ENCODE measurements at places on chromosomes 11 and 22.

DNA sequence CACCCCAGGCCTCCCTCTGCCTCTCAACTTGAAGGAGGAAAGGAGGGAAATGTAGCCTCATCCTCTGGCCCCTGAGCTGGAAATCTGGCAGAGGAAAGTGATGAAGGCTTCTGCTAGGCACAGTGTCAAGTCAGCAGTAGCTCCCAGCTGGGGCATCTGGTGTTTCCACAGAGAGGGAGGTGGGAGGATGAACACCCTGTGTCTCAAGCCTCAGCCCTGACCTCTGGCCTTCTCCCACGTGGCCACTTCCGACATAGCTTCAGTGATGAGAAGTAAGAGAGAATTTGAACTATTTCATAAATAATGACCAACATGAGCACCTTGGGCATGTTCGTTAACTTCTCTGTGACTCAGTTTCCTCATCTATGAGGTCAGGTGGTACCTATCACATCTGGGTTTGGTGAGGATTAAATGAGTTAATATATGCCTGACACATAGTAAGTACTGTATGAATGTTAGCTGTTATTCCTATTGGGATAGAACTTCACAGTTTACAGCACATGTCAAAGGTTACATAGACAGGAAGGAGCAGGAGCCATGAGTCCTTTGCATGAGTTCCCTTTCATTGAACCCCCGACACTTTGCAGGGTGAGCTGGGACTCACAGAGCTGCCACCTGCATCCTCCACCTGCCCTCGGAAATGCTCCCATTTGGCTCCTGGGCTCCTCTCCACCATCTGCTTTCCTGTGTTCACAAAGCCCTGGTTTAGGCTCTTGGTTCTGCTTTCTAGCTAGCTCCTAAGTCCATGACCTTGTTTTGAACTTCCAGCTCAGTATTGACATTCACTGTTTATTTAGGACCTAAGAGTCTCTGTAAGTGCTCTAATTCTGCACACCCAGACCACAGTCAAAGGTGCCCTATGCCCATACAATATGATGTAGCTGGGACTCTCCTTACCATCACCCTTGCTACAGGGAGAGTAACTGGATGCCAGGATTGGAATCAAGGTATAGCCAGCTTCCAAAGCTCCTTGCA lies 61.7 kb downstream of the CSNK2A3 start:
- no peak for DNase-seq

DNA sequence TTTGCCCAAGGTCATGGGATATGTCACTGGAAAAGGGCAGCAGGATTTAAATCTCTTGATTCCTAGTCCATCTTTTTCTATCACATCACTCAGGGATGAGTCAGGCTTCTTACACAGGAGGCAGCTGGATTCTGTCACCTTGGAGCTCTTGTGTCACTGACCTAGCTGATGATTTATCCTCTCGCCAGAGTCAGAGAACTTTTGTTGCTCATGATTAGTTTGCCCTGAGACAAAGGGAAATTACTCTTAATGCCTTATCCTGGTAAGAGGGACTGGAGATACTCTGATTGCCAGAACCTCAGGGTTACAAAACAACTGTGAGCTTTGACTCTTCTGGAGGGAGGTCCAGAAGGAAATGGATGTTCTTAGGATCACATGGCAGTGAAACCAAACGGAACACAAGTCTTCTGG lies 10.1 kb downstream of the COA4 start:
- peak; percentile 75 for DNase-seq

GRCh38 chr11:31487848-31488247 lies 21.6 kb downstream of the IMMP1L start:
- peak; percentile 52 for DNase-seq

GRCh38 chr11:93324500-93324899 lies 6.0 kb upstream of the DEUP1 start:
- DNase-seq: no peak

DNA sequence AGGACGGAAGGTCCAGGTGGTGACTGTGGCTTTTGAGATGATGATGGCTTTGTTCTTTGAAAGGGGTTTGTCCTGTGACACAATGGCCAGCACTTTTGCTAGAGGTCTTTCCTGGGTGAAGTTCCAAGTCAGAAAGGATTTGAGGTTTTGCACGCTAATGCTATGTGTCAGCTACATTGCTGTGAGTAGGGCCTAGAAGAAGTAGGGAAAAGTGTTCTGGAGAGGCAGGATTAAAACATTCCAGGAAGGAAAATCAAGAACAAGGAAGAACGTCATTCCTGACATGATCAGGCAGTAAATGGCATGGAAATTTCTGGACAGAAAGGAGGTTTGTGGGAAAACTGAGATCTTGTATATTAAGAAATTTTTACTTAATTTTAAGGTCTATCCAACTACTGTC lies 290.7 kb downstream of the NTM start:
- DNase-seq: no peak

GRCh38 chr11:19279451-19279850 lies 38.7 kb upstream of the E2F8 start:
- DNase-seq: no peak

GRCh38 chr11:70819022-70819421 lies 420.7 kb downstream of the CTTN start:
- DNase-seq: no peak

DNA sequence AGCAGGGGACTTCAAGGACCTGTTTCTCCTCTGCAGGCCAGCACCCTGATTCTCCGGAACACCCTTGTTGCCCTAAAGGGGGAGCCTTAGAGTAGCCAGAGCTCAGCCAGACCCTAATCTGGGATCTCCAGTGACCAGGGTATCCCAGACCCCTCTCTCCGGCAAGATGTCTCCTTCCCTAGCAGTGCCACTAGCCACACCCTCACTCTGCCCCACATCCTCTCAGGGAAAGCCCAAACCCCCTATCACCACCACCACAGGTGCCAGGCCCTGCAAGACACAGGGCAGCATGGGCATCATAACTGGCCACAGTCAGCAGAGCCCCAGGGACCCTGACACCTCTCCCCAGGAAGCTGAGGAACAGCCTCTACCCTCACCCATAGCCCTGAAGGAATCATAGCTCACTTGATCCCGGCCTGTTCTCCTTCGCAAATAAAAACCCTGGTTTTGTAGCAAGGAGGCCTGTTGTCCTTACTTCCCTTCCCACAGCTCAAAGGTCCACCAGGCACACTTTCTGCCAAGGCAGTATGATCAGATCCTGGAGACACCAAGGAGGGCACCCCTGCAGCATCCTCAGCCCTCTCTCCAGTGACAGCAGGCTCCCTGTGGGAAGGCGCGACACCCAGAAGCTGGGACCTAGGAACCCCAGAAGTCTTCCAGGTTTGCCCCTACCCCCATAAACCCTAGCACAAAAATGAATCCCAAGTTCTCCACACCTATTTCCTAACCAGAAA lies 4.6 kb downstream of the CFL1 start:
- no peak for DNase-seq

- peak; percentile 85 for DNase-seq
These were observed 14.3 kb downstream of the BLID start for GRCh38 chr11:122101625-122102291.

DNA sequence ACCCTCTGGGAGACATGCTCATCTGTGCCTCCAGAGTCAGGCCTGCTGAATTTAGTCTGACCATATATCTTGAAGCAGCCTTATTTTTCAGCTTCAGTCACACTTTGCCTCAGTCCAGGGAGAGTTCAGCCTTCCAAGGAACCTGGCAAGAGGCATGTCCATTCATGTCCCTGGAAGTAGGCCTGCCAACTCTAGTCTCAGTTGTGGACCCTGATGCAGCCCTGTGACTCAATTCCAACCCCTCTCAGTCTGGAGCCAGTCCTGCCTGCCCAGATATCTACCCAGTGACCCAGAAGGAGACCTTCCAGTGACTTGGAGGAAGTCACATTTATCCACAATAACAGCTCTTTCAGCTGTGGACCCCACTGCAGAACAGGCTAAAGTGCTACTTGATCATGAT lies 566.6 kb downstream of the TMEM135 start:
- DNase-seq: peak; percentile 49

- no peak for DNase-seq
These were observed 1034.3 kb downstream of the LRRC4C start for GRCh38 chr11:40425168-40425567.

DNA sequence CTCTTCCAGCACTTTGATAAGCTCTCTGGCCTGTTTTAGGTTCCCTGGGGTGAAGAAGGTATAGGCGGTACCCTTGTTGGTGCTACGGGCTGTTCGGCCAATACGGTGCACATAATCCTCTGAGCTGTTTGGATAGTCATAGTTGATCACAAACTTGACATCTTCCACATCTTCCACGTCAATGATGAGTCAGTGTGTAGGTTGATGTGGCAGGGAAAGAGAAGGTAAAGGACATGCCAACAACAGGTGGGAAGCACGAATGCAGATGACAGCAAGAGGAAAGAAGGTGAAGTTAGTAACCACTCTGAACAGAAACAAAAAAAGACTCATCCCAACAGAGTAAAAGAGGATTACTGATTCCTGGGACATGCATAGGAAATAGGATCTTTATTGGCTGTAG lies 18.2 kb downstream of the DDX17 start:
- no peak for DNase-seq

DNA sequence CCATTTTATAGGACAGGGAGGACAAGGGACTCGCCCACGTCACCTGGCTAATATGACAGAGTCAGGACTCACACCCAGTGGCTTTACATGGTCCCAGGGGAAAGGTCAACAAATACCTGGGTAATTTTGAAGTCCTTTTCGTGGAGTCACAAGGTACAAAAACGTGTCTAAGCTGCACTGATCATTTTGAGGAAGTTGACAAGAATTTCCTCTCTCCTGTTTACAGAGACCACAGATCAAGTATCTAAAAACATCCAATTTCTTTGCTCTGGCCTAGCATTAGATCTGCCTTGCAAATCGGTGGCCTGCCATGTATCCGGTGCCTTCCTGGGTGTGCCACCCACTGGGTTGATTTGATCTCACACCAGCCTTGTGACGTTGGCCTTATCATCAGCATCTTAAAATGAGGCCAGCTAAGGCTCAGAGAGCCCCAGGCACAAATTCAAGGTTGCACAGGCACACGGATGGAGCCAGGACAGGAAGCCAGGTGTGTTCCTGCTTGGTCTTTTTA lies 17.6 kb downstream of the GDPD5 start:
- no peak for DNase-seq

DNA sequence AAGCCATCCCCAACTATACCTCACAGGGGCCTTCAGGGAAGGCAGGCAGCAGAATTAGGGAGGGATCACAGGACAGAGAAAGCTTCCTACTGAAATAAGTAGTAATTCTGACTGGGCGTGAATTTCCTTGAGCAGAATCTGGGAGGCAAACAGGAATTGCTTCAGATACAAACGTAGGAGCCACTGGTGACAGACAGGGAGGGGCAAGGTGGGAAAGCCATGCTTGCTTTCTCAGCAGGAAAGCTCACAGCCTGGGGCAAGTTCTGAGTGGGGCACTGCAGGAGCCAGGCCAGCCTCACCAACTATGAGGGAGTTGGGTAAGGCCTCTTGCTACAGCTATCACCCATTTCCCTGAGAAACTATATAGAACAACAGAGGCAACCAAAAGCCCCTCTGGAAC lies 43.6 kb downstream of the ARHGAP32 start:
- DNase-seq: peak; percentile 84

- DNase-seq: peak; percentile 0
These were observed 863 bp downstream of the SIAE start for GRCh38 chr11:124672536-124673215.

- no peak for DNase-seq
These were observed 166.2 kb downstream of the LDLRAD3 start for GRCh38 chr11:36109850-36110606.

- DNase-seq: no peak
These were observed 16.0 kb downstream of the STK33 start for GRCh38 chr11:8577791-8578581.

DNA sequence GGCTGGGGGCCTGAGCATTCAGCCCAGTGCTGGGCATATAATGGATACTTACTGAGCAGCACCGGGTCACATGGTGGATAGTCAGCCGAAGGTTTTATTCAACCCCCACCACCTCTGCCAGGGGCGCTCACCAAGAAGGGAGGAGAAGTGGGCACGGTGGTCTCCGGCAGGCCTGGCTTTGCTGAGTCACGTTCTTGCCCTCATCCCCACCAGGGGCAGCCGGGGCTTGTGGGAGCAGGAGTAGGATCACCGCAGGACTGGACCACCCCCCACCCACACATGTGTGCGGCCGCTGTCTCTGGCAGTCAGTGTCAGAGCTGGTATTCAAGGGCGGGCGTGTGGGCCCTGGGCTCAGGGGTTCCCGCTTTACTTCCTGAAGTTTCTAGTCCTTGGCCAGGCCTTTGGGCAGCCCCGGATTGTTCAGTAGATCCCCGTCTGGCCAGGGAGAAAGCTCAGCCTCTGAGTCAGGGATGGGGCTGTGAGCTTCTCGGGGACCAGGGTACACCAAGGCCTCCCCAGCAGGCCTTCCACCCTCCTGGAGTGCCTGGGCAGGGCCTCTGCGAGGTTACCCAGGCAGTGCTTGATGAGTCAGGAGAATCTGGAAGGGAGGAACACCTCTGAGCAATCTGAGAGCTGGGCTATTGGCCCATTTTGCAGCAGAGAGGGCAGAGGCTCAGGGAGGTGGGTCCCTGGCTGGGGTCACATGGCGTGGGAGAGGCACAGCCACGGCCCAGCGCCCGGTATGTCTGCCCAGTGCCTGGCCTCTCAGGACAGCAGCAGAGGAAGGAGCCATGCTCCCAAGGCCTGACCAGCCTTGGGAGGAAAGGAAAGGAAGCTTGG lies 60.6 kb downstream of the RTL6 start:
- peak; percentile 31 for DNase-seq

GRCh38 chr11:17978553-17979287 lies 34.1 kb downstream of the SERGEF start:
- peak; percentile 57 for DNase-seq

GRCh38 chr22:46867106-46867505 lies 104.7 kb downstream of the TBC1D22A start:
- DNase-seq: no peak

DNA sequence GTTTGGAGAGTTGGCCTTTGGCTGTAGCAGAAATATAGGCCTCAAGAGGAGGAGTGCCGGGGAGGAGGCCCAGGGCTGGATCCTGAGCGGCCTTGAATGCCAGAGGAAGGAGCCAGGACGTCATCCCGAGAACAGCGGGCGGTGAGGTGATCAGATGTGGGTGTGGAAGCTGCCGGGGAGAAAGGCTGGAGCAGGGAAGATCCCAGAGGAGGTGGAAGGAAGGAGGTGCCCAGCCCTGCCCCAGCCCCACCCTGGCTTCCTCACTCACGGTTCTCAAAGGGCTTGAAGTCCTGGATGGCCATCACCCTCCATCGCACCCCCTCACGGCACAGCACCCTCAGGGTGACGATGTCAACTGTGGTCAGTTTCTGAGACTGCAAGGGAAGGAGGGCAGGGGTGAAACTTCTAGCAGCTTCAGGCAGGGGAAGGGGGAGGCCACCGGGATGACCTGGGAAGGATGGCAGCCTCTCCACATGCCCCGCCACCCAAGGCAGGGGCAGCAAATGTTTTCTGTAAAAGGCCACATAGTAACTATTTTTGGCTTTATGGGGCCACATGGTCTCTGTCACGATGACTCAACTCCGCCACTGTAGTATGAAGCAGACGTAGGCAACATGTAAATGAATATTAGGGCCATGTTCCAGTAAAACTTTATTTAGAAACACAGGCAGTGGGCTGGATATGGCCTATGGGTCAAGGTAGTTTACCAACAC lies 10.7 kb downstream of the IL2RB start:
- DNase-seq: no peak

Measured in MCF 10A (cell line).